Activated CD4-positive, alpha-beta T cell treated with anti-CD3 and anti-CD28 coated beads for 4 hours (primary cell): ENCODE measurements at places on chromosomes 16 and 17.

DNA sequence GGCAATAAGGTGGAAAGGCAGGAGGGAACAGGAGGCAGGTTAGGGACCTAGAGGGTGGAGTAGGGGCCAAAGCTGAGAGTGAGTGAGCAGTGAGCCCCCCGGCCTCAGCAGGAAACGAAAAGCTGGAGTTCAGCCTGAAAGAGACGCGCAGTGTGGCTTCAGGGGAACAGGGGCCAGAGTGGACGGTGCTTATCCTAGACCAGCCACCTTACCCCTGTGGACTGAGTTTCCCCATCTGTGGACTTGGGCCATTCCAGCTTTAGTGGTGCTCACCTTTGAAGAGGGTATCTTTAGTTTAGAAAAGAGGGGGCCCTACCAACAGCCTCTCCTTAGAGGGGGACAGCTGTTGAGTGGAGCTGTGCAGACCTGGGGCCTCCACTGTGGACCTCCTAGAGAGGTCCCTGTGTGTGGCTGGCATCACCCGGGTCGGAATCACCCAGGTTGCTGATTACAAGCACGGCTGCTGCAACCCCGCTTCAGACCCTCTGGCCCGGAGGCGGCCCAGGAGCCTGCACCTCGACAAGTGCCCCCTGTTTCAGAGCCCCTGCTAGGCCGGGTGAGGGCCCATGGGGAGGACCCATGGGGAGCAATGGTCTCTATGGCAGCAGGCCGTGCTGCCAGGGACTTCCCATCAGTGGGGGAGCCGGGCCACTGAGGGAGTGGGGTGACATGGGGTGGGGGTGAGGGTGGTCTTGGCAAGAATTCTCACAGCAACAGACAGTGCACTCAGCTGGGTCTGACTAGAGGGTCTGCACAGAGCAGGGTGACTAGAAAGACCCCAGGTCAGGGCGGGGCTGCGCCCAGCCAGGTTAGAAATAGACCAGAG is 2.6 kb downstream of the GPR142 start:
- no peak for DNase-seq

DNA sequence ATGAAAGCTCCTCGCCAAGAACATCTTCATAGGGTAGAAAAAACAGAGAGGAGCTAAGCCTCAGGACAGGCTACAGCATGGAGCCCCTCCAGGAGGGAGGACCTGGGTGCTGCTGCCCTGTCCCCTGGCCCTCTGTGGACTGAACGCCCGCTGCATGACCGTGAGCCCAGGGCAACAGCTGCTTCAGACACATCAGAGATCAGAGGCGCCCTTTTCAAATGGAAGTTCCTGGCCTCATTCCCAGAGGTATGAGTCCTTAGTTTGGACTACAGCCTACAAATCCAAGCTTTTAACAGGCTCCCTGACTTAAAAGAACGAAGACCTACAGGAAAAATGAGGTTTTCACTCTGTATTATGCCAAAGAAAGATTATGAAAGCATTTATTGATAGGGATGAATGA is 48.5 kb downstream of the ZNF18 start:
- DNase-seq: no peak

DNA sequence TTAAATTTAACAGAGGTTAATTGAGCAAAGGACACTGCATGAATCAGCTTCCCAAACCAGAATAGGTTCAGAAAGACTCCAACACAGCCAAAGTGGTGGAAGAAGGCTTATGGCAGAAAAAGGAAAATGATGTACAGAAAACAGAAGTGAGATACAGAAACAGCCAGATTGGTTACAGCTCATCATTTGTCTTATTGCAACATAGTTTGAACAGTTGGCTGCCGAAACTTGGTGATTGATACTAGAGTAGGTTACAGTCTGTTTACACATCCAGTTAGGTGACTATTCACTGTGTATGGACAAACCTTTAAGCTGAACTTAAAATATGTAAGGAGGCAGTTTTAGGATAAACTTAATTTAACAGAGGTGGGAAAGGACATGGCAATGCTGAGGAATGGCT is 18.3 kb downstream of the TMEM100 start:
- no peak for DNase-seq

GRCh38 chr17:9666461-9667050 is 21.2 kb downstream of the USP43 start:
- no peak for DNase-seq

- DNase-seq: no peak
These were observed 36.6 kb downstream of the TOM1L2 start for GRCh38 chr17:17935321-17936271.

GRCh38 chr16:63774302-63774701 is 1347.6 kb downstream of the CDH11 start:
- no peak for DNase-seq

- no peak for DNase-seq
These were observed 87.3 kb upstream of the CDC42EP4 start for GRCh38 chr17:73399056-73399455.

GRCh38 chr17:55577687-55578086 is 66.4 kb upstream of the SMIM36 start:
- no peak for DNase-seq

- DNase-seq: no peak
These were observed 9.1 kb downstream of the LDHD start for GRCh38 chr16:75107505-75107904.
